ENCODE measurements at places on chromosomes 12 and 14.

GRCh38 chr14:94964181-94964580 is 193.1 kb downstream of the DICER1 start:
- DNase-seq = no peak

DNA sequence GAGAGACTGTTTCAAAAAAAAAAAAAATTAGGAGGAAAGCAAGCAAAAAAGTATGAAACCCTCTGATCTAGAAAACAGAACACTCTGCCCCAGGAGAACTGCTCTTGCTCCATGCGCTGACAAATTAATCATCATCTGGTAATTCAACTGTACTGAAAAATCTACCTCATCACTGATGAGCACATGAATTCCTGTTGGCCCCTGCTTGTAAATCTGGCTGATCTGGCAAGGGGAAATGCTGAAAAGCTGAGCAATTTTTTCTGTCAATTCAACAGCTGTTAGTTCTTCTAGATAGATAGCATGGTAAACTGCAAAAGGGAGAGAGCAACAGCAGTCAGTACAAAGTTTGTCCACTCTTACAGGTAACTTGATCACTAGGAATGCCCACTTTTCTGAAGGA is 15.2 kb upstream of the CSRNP2 start:
- DNase-seq = no peak

GRCh38 chr12:5333096-5333495 is 98.8 kb upstream of the NTF3 start:
- no peak for DNase-seq

DNA sequence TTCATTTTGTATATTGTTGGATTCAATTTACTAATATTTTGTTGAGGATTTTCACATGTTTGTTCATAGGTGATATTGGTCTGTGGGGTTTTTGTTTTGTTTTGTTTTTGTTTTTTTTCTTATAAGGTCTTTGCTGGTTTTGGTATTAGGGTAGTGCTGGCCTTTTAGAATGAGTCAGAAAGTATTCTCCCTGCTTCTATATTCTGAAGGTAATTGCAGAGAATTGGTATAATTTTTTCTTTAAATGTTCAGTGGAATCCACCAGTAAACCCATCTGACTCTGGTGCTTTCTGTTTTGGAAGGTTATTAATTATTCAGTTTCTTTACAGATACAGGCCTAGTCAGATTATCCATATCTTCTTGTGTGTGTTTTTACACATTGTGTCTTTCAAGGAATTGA is 8.9 kb downstream of the TOGARAM1 start:
- DNase-seq = no peak

GRCh38 chr14:68880581-68881105 is 87.8 kb upstream of the ZFP36L1 start:
- no peak for DNase-seq

Data from CD8-positive, alpha-beta T cell (primary cell).